Fibroblast of mammary gland (primary cell): ENCODE measurements at places on chromosomes 4 and X.

DNA sequence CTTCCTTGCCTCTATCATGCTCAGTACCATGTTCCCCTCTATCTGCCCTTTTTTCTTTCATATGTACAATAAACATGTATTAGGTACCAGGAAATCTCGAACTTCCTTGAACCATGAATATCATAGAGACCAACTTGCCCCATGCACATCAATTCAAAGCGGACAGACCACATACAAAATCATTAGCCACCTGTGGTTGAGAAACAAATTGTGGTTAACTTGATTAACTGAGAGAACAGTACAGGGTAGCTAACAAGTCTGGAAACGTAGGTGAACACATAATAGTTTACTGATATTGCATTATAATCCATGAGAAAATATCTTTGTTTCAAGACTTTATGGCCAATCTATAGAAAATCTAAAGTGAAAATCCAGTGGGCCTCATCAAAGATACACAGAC is 8.2 kb downstream of the CASP3 start:
- DNase-seq = no peak

DNA sequence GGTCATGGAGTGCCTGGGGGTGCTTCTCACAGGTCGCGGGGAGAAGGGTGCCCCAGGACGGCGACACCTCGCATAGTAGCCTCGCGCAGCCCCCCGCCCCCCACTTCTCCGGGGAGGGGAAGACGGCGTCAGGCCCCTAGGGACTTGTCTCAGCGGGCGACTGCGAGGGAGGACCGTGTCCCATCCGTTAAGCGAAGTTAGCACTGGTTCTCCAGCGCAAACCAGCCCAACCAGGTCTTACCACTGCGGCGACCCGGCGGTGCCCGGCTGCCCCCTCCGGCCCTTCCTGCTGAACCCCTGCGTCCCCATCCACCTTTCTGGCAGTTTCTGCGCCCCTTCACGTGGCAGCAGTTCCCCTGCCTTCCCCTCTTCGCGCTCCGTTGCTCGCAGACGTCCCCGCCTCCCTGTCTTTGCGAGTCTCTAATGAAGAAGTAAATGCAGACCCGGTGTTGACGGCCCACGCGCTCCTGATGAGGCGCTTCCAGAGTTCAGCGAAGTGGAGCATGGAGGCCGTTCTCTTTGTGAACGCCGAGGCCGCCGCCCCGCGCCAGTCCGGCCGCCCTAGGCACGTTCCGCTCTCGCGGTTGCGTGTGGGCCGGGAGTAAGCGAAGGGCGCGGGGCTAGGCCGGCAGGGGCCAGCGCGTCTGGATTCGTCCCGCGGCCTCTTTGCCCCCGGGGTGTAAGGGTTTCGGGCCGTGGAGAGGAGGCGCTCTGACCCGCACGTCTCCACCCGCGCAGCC is 3.0 kb downstream of the SLIT2 start:
- DNase-seq = no peak

DNA sequence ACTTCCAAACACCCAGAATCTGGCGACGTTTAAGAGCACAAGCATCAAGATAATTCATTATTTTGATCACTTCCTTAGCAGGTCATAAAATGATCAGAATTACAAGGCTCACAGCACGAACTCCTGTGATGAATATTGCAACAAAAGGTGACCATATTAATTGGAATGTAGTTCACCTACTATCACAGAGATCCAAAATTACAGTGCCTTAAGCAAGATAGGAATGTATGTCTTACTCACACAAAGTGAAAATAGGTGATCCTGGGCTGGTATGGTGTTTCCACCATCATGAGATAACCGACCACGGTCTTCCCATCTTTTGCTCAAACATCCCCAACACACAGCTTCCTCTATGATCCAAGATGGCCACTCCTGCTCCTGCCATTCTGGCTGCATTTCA is 131.2 kb downstream of the SCFD2 start:
- DNase-seq = no peak

DNA sequence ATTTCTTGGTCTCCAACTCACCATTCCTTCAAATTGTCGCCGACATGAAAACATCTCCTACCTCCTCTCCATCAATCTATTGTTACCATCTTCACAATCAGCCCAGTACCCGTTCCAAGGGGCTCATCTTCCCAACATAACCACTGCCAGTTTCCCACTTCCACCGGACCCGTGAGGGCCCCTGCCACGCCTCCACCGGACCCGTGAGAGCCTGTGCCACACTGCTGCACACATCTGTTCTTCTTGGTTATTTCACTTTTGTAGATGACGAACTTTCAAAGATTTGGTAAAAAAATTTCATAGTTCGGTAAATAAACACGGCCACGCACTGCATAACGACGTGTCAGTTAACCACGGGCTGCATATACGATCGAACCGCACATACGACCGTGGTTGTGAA is 65.0 kb downstream of the FAT1 start:
- no peak for DNase-seq

GRCh38 chr4:92237559-92237958 is 66.2 kb upstream of the GRID2 start:
- DNase-seq = no peak

DNA sequence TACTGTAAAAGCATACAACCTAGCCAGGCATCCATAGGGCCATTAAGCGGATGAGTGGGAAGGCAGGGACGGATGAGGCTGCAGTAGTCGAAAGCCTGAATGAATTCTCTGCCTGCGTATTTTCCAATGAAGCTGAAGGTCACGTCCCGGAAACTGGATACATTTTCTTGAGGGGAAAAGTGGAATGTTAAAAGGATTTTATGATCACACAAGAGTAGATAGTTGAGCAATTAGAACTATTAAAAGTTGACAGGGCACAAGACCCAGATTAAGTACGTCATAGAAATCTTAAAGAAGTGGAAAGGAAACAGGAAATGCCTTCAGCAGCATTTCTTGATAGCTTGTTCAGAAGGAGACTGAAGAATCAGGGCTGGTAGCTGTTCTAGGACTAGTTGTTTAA is 98.3 kb upstream of the CXXC4 start:
- DNase-seq = peak; percentile 7

DNA sequence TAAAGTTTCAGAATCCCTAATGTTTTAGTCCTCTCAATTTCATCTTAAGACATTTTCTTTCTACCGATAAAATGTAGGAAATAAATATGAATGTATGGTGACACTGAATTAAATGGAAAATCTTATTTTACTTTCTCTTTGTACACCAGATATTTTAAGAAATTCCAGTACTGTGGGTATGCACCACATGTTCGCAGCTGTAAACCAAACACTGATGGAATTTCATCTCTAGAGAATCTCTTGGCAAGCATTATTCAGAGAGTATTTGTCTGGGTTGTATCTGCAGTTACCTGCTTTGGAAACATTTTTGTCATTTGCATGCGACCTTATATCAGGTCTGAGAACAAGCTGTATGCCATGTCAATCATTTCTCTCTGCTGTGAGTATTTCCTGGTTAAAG is 26.9 kb downstream of the C4orf46 start:
- no peak for DNase-seq

DNA sequence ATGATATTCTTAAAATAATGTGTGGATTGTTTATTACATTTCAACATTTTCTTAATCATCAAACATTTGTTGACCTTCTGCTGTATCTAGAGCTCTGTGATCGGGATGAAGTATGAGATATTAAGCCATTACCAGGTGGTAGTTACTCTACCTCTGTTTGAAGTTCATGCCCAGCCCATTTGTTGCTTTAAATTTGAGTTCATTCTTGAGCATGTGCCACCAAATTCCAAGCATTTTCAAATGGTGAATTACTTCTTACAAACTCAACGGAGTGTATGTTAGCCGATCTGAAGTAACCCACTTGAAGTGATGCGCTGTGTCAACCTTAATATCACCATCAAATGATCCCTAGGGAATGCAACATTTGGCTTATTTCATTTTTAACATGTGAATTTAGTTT is 7.3 kb upstream of the DTHD1 start:
- no peak for DNase-seq

DNA sequence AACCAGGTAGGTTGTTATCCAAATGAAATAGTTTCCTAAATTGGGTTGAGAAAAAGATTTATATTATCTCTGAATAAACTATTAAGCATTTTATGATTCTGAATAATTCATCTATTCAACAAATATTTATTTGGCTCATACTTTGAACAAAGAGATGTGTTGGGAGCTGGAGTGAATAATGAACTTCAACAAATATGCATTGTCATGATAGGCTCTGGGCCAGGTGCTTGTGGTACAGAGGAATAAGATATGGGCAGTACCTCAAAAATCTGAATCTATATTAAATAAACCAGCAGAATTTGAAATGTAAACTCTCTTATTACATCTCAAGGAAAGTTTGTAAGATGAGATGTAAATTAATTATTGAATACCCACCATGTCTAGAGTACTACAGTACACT is 75.7 kb upstream of the DCLK2 start:
- DNase-seq = no peak
